CD4-positive, alpha-beta T cell treated with Interleukin-4 for 4 hours (primary cell): ENCODE measurements at places on chromosomes 7 and 10.

DNA sequence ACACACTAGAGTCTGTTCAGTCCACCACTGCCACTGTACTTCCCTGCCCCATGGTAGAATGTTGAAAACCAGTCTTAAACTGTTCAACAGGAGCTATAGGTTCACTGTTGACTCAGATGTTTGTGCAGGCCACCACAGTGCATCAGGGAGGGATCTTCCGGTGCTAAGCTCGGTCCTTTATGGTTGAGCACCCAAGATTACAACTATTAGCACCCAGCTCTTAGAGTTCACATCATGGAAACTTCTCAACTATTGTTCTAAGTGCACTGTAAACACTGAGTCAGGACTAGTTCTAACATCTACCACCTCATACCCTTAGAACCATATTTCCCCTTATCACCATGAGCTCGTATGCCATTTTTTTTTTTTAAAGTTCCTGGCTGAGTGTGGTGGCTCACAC is 97.1 kb upstream of the MXI1 start:
- DNase-seq = no peak

- DNase-seq = no peak
These were observed 1.3 kb downstream of the PTPRZ1 start for GRCh38 chr7:121874298-121874697.

DNA sequence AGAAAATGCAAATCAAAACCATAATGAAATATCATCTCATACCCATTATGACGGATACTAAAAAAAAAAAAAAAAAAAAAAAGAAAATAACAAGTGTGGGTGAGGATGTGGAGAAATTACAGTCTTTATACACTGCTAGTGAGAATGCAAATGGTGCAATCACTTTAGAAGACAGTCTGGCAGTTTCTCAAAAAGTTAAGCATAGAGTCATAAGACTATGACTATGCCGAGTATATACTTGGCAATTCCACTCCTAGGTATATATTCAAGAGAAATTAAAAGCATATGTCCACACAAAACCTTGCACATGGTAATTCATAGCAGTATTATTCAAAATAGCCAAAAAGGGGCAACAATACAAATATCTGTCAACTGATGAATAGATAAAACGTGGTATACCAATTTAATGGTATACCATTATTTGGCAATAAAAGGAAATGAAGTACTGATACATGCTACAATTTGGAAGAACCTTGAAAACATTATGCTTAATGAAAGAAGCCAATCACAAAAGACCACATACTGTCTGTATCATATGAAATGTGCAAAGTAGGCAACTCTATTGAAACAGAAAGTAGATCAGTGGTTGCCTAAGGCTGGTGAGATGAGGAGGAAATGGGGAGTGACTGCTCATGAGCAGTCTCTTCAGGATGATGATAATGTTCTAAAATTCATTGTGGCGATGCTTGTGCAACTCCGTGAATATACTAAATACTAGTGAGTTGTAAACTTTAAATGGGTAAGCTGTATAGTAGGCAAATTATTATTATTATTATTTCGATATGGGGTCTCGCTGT is 90.1 kb upstream of the NANOS1 start:
- DNase-seq = no peak

DNA sequence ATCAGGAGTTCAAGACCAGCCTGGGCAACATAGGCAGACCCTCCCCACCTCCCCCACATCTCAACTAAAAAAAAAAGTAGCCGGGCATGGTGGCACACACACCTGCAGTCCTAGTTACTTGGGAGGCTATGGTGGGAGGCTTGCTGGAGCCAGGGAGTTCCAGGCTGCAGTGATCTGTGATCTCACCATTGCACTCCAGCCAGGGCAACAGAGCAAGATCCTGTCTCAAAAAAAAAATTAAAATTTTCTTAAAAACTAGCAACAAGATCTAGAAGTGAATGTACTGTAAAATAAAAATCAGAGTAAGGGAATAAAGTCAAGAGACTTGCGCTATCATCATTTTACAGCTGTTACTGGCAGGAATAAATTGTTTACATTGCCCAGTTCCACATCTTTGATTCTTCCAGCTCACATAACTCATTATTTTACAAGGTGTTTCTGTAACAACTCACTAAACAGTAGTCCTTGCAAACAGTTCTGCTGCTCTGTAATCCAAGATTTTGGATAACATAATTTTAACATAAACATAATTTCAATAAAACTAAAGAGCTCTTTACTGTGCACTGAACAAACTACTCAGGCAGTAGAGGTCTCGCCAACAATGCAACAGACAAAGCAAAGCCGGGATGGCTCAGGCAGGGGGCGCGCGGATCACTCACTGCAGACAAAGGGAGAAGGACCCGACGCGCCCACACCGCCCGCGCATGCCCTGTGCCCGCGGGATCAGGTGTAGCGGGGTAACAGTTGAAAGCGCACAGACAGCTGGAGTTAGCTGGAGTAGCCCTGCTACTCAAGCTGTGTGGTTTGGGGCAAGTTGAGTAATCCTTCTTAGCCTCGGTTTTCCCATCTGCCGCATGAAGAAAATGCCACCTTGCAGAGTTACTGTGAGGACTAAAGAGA is 73.3 kb upstream of the NFE2L3 start:
- peak; percentile 69 for DNase-seq

DNA sequence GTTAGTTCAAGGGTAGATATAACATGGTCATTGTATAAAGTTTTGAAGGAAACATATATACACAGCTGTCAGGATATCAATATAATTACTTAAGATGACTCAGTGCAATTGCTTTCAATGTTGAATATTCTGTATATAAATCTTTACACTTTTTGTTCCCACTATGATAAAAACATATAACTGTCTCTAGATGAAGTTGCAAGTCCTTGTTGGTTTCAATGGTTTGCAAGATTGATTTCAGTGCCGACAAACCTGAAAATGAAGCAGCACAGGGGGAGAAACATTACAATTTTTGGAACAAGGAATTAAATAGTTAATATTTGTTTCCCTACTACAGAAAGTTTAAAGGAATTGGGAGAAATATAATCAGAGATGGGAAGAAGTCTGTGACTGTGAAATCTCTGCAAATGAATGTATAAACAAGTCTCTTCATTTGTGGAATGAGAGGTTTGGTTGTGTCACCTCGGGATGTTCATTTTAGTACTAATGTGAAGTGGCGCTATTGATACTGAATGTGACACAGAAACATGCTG is 54.1 kb downstream of the OR13A1 start:
- no peak for DNase-seq

DNA sequence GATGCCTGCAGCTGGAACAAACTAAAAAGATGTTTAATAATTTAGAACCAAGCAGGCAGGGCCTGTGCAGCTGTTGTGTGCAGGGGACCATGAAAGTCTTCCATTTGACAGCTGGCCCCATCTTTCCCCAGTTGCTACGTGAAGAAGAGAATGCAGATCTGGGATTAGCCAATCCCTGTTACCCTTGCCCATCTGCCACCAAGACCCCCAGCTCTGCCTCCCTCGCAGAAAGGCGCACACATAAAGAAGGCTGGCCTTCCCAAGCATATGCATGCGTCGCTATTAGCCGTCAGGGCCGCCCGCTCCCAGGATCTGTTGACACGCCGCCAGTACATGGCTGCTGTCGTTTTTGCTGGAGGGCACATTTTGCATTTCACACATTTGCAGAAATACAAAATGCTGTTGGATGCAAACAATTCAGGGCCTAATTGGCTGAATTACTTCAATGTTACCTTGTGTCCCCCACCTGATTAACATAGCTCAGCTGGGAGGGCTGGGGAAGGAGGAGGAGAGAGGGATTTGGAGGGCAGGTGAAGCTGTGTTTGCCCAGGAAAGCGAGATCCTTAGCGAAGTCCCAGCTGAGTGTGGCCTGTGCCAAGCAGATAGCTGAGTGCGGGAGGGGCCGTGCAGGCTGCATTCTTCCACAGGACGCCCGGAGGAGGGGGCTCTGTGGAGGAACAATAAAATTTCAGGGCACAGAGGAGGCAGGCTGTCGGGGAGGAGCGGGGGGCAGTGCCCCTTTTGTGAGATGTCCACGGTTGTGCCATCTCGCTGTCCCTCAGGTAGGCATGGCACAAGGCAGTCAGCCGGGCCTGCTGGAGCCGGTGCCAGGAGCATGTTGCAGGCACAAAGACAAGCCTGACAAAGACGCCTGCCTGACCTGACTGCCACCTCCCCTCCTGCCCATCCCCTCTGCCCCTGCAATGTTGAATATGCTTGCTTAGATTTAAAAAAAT is 443.0 kb upstream of the MKI67 start:
- no peak for DNase-seq

GRCh38 chr7:3670898-3671297 is 369.8 kb downstream of the SDK1 start:
- DNase-seq = no peak

DNA sequence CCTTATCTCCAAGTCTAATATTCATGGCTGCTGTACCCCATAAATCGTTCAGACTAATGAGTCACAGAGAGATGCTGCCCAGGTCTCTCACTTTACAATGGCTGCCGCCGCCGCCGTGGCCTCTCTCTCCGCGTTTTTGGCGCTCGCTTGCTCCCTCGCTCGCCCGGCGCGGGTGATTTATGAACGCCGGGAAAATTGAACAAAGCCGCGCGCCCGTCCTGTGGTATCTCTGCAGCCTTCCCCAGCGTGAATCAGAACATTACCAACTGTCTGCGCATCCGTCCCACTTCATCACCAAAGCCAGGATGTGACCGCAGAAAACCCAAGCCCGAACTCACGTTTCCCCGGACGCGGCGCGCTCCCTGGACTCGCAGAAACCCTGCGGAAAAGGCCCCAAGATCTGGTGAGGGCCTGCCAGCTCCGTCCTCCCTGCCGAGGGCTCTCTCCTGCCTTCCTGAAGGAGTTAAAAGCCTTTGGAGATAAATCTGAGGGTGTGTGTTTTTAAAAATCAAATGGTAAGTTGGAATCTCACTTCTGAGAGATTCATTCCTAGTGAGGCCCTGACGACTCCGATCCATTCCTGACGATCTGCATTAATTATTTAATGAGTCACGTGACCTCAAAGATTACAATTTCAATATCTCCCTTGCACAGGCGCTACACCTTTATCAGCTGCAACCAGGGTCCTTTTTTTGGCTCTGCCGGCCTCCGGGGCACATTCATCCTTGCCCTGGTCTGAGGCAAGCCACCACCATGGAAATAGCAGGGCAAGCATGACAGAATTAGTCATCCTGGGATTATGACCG is 6.3 kb downstream of the HOXA4 start:
- DNase-seq = no peak

DNA sequence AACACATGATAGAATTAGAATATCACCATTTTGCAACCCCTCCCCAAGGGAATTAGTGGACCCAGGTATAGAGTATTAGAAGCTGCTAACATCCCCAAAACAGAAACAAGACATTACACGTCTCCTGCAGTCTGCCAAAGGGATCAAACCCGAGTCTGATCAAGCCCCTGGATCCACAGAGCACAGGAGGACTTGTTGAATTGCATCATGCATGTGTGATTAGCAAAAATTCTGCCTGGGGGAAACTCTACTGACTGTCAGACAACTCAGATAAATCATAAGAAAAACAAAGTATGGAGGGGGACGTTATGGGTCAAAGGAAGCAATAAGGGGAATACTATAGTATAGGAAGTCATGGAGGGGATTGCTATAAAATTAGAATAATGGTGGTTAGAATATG is 116.8 kb upstream of the FGFR2 start:
- no peak for DNase-seq

DNA sequence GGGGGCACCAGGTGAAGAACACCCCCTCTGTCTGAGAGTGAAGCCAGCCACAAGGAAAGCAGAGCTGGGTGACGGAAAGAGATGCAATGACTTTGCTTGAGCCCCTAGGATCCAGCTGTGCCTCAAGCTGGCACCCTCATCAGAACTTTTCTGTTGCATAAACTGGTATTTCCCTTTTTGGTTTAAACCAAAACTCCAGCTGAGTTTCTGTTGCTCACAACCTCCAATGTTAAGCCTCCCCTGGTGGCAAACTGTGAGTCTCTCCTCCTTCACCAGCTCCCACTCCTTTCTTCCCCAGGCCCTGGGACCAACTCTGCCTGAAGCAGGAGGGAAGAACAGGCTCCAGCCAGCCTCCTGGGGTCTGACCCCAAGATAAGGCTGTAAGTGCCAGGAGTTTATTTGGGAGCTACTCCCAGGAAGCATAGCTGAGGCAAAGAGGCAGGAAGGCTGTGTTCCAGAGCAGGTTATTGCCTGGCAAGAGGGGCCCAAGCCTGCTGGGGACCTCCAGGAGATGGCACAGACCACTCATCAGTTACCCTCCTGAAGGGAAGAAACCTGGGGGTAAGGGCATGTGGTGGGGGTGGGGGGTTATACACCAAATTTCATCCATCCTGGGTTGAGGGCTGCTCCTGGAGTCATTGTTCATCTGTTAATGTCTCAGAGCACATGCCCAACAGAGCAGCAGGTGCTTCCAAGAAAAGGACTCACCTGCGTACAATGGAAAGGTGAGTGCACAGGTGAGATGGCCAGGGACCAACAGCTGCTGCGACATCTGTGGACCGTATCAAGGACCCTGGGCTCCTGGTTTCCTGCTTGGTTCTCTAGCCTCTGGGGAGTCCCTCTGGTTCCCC is 73.3 kb upstream of the NANOS1 start:
- DNase-seq = no peak

- DNase-seq = no peak
These were observed 58.9 kb downstream of the LRRC72 start for GRCh38 chr7:16585540-16585939.

DNA sequence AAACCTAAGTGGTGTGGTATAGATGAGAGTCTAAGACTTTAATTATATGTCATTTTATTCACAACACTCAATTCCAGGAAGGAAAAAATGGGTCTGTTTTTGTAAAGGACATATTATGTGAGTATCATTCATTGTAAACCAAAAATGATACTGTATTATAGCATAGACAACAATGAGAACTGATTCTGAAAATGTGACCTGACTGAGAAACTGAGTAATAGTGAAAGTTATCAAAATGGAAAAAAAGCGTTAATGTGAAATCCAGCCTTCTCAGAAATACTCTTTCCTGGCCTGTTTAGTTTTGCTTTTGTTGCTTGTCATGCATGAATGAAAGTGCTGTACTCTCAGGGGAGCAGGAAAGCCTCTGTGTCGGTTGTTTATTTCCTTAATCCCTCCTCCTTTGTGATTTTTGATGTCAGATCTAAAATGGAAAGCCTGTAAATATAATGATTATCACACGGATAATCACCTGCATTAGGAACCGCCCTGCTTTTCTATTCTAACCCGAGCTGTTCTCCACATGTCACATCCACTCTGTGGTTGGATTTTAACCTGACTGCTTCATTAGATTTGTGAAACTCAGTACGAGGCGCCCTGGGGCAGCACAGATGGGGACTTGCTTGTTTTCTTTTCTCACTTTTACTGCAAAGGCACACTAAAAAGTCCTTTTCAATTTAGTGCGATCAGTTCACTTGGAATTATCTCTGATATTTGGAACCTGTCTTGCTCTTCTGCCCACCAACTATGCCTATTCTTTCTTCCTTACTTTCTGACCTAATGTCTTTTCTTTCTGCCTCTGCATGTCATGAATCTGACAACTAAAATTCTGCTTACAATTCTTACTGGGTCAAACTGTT is 240.9 kb upstream of the KAT6B start:
- peak; percentile 61 for DNase-seq

DNA sequence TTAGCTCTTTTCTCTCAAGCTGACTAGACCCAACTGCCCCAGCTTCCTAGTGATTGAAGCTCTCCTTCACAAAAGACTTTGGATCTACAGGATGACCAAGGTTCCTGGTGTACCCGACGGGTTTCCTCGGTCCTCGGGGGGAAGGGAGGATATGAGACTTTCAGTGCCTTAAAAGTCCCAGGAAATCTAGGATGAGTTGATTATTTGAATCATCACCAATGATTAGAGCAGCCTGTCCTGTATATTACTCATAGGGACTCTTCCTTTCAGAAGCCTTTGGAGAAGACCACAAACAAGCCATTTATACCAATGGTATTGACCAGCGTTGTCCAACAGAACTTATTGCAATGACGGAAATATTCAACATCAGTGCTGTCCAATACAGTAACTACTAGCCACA is 6.1 kb upstream of the ACTA2 start:
- DNase-seq = no peak
